ENCODE measurements at places on chromosomes 16 and 17.
A peak's percentile ranks its signal among the peaks of the same experiment; 100 is the strongest.

- no peak for DNase-seq
Measured at GRCh38 chr16:54173490-54173889, 113.1 kb downstream of the IRX3 start.

DNA sequence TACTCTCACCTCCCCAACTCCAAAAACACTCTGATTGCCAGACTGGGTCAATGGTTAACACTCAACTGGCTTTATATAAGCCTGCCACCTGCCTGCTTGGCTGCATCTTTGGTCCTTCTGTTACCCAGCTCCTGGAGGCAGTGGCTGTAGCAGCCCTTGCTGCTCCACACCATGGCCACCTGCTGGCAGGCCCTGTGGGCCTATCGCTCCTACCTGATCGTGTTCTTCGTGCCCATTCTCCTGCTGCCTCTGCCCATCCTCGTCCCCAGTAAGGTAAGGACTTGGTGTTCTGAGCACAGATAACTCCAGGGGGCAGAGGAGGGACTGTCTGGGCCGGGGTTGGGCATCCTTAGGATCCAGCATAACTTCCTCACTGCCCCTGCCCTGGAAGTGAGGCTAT lies at the start of gene SLC13A2:
Gene SLC13A2, plus strand, starts transcription at position 103 of the 400 bp plus-strand sequence. Its CDS starts 69 bp downstream, at position 172.
- DNase-seq, result no peak

DNA sequence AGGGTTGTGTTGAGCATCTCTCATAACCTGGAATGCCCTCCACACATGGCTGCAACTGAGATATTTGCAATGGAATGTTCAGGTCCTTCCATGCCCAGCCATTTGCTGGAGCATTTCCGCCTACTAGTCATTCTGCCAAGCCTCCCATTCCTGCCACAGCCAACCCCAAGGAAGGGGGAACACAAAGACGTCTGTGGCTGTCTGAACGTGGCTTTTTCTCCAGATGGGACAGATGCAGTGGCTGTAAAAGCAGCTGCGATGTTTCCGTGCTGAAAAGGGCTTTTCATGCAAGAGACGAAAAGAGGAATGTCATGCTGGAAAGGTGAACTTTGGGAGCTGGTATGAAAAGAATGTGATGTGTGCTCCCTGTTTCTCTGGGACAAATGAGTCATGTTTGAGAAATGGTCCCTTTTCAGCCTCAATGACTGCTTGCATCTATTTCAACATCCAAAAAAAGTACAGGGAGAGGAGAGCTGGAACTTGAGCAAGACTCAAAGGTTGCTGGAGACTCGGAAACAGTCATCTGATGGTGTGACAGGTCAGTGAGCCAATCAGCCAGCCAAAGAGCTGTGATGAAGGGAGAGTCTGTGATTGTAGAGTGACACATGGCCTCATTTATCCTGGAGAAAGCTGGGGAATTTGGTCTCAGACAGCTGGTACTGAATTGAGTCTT lies 208.9 kb downstream of the SHISA9 start:
- peak; percentile 60 for DNase-seq

- DNase-seq, result no peak
Measured at GRCh38 chr17:42178817-42179216, 2.1 kb downstream of the KCNH4 start.

DNA sequence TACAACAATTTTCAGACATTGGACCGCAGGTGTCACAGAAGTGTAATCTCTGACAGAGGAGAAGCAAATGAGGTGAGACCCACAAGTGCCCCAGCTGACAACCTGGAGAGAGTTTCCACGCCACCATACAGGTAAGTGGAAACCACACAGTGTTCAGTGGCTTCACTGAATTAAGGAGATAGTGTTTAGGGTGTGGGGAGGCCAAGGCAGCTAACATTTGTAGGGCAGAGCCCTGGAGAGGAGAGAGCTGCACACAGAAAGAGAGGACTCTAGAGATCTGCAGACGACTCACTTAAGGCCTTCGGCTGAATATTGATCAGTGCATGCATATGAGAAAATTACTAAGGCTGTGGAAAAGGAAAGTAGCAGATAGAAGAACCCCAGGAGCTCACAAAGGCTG lies 228.9 kb upstream of the TNRC6C start:
- no peak for DNase-seq

GRCh38 chr17:19727501-19728078 lies 11.2 kb upstream of the SLC47A2 start:
- no peak for DNase-seq
